Skin of body (tissue), 3 donors: ENCODE measurements at places on chromosomes 4 and X.

DNA sequence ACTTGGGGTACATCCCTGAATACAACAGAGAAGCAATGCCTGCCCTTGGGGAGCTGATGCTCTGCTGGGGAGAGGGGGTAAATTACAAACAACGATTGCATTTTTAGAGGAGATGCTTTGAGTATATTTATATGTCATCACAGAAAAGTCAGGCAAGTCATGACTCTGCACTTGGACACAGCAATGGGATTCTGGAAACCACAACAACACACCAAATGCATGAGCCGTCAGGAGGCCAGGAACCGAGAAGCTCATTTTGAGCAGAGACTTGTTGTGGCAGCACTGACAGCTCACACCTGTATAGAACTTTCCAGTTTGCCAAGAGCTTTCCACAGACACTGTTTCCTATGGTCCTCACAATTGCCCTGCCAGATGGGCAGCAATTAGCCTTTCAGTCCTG, 113.2 kb upstream of the RBPJ start:
- no peak for DNase-seq

DNA sequence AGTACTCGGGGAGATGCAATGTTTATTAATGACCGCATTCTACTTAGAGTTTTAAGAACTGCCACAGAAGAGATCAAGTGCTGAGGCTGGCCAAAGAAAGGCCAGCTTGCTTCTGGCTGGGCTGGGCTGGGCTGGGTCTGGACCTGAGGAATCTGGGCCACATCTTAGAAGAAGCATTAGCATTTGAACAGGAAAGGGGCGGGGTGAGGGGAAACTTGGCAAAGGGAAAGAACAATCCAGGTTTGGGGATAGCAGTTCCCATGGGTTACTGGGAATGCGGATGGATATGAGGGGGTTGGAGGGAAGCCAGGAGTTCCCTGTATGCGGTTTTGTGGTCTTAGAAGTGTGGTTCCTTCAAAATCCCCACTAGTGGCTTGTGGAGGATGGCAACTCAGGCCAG, 83.3 kb downstream of the CLDN34 start:
- no peak for DNase-seq

DNA sequence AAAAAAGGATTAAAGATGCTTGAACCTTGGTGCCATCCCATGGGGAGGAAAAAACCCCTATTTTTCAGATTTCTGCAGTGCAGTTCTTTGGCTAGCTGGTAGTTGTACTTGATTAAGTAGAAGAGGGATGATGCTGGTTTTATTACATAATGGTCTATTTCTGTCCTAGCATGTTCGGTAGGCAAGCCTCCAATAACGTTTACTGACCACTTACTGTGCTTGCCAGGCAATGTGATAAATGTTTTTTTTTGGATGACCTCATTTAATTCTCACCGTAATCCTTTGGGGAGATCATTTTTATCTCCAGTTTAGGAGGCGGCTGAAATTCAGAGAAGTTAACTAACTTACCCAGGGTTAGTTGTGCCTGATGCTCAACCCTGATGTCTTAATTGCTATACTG, 92.1 kb upstream of the RPA4 start:
- DNase-seq, result no peak

DNA sequence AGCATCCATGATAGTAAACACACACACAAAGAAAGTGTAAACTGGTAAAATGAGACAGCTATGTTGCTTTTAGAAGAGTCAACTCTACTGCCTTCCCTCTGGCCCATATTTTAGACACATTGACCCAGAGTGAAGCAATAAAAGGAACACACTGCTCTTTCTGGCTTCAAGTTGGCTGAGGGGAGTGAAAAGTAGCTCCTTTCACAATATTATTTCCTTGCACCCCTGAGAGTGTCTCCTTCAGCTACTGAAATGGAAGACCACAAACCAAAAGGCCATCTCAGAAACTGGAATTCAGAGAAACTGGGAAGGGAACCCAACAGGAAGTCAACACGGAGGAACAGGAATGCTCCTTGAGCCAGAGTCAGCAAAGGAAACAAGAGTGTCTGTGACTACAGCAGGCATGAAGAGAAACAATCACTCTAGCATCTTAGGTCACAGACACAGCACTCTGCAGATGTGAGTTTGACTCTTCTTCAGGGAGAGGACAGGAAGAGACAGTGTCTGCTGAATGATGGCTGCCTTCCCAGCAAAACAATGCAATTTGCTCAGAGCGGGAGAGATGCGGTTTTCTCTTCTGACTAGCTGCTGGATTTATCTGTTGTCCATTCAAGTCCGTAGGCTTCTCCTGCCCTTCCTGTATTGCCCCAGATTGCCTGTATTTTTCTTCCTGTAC, 106.7 kb downstream of the SPATA18 start:
- no peak for DNase-seq

DNA sequence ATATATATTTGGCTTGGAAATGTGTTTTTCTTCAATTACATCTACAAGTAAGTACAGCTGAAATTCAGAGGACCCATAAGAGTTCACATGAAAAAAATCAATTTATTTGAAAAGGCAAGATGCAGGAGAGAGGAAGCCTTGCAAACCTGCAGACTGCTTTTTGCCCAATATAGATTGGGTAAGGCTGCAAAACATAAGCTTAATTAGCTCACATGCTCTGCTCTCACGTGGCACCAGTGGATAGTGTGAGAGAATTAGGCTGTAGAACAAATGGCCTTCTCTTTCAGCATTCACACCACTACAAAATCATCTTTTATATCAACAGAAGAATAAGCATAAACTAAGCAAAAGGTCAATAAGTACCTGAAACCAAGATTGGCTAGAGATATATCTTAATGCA, 26.1 kb downstream of the NUDT6 start:
- DNase-seq, result no peak

DNA sequence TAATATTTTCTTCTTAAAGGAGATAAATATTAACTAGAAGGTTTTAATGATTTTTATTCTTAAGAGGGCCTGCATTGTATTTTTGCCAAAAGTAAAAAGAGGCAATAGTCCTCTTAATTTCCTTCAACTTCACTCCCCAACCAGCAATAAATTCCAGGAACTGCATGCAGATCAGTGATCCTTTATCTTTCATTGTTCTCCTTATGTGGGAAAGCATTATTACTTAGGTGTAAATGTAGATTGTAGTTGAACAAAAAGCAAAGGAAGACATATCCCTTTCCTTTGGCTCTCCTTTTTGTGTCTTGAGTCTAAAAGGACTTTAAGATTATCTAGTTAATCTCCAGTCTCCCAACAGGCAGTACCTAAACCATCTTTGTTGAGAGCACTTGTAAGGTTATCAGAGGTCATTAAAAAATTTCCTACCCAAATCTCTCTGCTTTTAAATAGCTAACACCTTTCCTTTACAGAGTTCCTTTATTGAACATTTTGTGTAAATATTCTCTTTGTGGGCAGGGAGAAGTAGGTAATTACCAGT, 55.3 kb downstream of the RAPGEF2 start:
- no peak for DNase-seq

GRCh38 chrX:140480765-140481164, 24.1 kb downstream of the SOX3 start:
- no peak for DNase-seq

- DNase-seq, result no peak
Measured at GRCh38 chr4:159169404-159170302, 66.8 kb downstream of the RAPGEF2 start.

GRCh38 chrX:2325076-2325784, 175.5 kb downstream of the DHRSX start:
- DNase-seq, result no peak

GRCh38 chr4:2096073-2096609, 37.0 kb downstream of the NAT8L start:
- DNase-seq, result no peak

GRCh38 chr4:11602606-11603340, 174.1 kb upstream of the HS3ST1 start:
- DNase-seq, result no peak

DNA sequence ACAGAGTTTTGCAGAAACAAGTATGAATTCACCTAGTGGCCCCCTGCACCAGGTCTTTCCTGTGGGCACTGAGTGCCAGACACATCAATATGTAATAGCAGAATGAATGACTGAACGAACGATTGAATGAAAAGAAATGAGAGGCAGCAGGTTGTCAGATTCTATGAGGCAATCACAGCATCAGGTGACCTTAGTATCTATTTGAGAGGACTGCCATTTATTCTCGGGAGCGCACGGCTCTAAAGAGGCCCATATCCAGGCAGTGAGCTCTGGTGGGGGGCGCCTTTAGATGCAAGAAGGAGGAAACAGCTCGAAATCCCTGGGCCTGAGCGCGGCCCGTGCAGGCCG, 528 bp upstream of the SLC25A4 start:
- DNase-seq, result no peak

DNA sequence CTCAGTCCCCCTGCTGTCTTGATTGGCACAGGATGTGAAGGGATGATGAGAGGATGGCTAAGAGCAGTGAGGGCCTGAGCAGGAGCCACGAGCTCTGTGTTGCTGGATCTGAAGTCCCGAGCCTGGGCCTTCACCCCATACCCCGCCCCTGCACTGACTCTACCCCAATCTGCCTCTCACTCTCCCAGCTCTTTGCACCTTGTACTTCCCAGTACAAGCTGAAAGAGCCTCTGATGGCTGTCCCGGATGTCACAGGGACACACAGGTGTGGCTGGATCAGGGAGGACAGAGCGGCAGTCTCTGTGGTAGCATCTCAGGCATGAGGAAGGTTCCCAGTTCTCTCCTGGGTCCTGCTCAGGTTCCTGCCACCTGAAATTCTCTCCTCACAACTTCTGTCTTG, 103.6 kb downstream of the CHIC2 start:
- DNase-seq, result no peak

- DNase-seq, result no peak
Measured at GRCh38 chr4:14835708-14836425, 166.4 kb upstream of the CPEB2 start.

- DNase-seq, result no peak
Measured at GRCh38 chr4:40661803-40662202, 32.1 kb upstream of the RBM47 start.

DNA sequence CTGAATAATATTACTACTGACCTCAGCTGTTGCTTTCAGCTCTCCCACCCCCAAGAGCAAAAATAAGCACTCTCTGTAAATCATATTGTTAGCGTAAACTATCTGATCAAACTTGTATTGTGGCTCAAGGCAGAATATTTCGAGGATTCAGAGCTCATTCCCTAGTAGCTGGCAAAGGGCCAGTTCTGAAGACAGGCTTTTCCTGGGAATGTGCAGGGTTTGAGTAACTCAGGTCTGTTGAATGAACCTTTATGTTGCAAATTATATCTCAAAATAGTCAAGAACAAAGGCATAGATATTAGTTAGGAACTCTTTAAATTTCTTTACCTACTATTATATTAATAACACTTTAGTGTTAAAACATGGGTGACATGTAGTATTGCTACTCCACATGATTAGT, 454.9 kb downstream of the CCSER1 start:
- no peak for DNase-seq

GRCh38 chrX:150644422-150644821, 48.8 kb upstream of the MTMR1 start:
- DNase-seq, result no peak

DNA sequence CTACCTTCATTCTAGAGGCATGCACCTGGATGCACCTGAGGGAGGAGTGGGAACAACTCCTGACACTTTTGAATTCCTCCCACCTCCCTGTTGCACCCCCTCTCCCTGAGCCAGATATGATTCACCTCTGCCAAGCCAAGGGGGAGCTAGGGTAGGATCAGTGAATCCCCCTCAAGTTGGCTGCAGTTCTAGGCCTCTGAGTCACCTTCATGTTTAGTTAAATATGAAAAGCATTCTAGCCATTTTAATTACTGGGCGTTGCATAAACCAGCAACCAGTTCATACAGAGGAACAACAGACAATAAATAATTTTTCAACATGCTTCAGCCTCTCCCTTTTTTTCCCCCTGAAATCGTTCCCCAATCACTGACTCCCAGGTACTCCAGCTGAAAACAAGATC, 1440.2 kb downstream of the ADGRL3 start:
- DNase-seq, result no peak

DNA sequence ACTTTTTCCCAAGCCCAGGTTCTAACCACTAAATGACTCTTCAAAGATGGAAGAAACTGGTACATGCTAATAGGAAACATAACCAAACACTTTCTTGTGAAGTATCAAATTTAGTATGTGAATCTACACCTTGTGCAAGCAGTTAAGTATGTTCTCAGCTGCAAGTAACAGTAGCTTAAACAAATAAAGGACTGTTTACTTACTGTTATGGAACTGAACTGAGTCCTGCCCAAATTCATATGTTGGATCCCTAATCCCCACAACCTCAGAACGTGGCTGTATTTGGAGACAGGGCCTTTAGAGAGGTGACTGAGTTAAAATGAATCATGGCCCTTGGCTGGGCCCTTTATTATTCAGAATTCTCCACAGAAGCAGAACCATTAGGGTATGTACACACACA, 178.7 kb downstream of the KDR start:
- DNase-seq, result no peak

- DNase-seq, result no peak
Measured at GRCh38 chr4:5471691-5472090, 236.7 kb downstream of the EVC2 start.

GRCh38 chr4:187077744-187078401, 354.2 kb upstream of the FAT1 start:
- no peak for DNase-seq
